GM20000 (cell line): ENCODE measurements at places on chromosomes 1 and 21.
A peak's percentile ranks its signal among the peaks of the same experiment; 100 is the strongest.

- no peak for DNase-seq
These were observed 23.7 kb downstream of the ABCG1 start for GRCh38 chr21:42242611-42243010.

GRCh38 chr1:58422436-58422835, 124.1 kb downstream of the OMA1 start:
- no peak for DNase-seq

DNA sequence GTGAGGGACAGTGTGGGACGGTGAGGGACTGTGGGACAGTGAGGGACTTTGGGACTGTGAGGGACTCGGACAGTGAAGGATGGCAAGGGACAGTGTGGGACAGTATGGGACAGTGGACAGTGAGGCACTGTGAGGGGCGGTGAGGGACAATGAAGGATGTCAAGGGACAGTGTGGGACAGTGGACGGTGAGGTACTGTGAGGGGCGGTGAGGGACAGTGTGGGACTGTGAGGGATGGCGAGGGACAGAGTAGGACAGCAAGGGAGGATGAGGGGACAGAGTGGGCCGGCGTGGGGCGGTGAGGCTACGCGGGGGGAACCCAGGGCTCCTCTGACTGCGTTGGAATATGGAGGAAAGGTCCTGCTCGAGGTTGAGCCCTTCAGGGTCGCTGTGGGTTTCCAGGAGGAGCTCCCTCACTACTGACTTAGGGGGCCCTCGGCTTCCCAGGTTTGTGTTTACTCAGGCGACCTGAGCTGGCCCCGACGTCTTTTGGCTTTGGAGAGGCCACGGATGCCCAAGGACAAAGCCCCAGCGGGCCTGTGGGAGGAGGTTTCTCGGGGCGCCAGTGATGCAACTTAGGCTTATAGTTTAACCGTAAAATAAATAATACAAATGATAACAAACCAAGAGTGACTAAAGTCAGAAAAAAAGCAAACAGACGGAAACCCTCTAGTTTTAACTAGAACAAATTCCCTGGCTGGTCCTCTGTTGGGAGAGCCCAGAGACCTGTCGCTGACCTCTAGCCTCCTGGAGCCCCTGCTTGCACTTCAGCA, 1.1 kb upstream of the ERRFI1 start:
- DNase-seq, result no peak

DNA sequence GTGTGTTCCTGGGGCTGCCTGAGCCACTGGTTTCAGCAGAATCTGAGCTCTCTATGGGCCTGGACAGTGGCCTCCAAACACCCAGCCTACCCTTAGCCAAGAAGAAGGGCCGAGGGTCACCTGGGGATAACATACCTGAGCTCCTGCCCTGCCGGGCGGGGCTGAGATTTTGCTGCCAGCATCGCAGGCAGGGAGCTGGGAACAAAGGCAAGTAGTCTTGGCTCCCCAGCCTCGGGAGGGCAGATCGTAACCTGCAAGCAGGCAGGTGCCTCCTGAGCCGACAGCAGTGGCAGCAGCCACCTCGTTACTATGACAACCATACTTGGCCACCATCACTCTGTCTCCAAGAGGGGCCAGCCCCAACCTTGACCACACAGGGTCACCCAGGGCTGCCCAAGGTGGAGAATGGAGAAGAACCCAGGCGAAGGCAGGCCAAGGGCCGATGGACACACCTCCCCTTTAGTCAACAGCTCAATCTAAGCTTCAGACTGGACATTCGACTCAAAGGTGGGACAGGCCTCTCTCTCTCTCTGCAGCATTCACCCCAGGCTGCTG, 54.6 kb downstream of the TOMM20 start:
- DNase-seq, result no peak

DNA sequence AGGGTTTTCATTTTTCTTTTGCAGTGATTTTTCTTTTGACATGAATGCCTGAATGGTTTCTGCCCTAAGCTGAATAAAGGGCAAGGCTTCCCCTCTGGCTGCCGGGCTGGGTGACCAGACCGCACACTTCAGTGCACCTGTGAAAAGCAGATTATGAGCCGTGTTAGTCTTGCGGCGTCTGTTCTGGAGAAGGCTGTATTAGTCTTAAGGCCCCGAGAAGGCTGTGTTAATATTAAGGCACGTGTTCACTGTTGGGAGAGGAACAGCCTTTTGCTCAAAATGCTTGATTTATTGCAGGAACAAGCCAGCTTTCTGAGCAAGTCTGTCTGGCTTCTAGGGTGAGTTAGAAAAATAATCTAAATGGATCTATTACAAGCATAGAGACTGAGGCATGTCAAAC, 54.7 kb upstream of the DNAH14 start:
- DNase-seq, result no peak

- no peak for DNase-seq
These were observed 98.9 kb downstream of the TMEM53 start for GRCh38 chr1:44575396-44575795.

DNA sequence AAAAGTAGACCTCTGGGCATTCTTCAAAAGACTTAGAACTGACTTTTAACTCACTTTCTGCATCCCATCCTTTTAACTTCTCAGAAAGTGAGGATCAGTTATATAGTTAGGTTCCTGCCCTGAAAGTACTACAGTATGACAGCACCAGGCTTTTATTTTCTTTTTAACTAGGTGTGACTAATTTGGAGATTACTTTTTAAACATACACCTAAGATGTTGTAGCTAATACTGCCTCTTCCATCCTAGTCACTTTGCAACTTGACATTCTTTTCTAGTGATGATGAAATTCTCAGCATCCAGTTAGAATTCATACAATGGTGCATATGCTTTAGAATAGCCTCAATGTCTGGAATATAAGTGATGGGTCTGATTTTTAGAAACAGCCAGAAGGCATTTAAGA, 24.6 kb downstream of the RUNX1 start:
- no peak for DNase-seq

DNA sequence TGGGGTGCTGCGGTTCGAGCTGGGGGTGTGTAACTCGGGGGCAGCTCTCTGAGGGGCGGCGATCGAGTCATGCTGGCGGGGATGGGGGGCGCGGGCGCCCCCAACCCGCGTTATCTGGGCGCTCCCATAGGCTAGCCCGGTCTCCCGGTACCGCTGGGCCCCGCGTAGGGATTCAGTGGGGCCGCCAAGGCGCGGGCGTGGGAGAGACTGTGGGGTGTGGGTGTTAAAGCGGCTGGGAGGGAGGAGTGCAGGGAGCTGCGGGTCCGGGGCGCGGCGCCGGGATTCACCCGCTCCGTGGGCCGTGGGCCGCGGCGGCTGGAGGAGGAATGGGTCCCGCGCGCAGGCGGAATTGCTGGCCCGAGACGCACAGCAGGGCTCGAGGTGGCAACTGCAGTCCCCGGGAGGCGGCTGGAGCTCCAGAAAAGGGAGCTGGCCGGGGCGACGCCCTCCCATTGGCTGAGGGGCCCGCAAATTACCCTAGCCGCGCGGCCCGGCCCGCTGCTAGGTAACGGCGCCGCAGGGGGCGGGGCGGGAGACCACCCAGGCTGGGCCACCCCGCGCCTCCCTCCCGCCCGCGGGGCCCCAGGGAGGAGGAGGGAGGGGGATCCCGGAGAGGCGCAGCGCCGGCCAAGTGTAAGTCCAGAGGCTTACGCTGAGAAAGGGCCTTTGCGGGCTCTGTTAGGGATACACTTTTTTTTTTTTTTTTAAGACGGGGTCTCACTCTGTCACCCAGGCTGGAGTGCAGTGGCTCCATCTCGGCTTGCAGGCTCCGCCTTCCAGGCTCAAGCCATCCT, at the start of gene PTCH2:
Gene PTCH2 (minus strand): TSS at position 392 of the 794 bp plus-strand sequence. CDS start 321 bp downstream, at position 71.
- DNase-seq, result peak; percentile 80

DNA sequence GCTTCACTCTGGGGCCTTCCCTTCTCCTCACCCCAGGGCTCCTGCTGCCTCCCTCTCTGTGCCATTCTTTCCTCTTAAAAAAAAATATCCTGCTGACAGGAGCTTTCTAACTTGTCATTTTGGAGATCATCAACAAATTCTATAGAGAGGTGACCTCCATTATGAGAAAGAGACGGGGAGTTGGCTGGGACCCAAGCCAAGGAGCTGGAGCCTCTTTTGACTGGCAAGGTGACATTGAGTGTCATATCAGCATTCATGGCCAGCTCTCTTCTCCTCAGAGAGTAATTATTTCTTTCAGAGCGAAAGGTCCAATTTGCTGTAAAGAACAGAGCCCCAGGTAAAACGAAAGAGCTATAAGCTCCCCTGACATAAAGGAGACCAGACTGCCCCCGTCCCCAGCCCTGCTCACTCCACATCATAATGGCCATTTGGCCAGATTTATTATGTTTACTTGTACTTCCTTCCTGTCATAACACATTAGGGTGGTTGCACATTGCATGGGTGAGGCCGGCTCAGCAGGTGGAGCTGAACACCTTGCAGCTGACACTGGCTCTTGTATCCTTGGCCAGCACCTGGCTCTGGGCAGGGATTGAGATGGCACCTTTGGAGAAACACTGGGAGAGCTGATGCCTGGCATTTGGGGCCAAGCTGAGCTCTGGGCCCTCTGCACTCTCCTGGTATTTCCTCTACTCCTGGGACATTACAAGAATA, 404.0 kb upstream of the VAMP3 start:
- no peak for DNase-seq

GRCh38 chr1:242534753-242535152, 10.3 kb upstream of the PLD5 start:
- DNase-seq, result no peak

DNA sequence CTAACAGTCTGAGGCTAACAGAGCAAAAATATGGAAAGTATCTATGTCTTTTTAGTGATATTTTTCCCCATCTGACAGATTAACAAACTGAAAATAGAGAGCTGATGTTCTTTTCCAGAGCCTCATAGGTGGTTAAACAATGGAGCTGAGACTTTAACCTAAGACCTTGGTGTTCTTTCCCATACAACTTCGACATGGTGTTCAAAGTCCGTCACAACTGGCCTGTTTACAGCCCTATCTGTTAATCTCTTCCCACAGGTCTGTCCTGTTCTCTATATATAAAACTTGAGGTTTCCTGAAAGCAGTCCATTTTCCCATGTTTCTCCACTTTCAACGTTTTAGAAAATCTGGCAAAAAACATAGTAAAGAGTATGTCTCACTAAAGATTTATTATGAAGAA, 395.7 kb downstream of the BRINP2 start:
- DNase-seq, result no peak

DNA sequence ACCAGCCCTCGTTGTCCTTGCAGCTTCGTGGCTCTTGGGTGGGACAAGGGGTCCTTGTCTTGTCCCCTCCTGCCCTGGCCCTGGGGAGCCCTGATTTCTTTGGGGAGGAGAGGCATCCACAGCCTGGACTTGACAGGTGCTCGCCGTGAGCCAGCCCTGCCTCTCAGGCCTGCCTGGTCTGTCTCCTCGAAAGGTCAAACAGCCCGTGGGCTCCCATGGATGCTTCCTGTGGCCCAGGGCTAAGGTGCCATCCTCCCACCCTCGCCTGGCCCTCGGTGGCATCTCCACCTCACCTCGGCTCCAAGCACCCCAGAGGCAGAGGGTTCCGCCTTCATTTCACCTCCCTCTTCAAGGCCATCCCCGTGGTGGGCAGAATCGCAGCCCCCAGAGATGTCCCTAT, 9.0 kb downstream of the LRRC3 start:
- no peak for DNase-seq

- no peak for DNase-seq
These were observed 45.7 kb upstream of the FOXD3 start for GRCh38 chr1:63276624-63277023.

GRCh38 chr1:218775501-218776021, 398.1 kb upstream of the LYPLAL1 start:
- no peak for DNase-seq

DNA sequence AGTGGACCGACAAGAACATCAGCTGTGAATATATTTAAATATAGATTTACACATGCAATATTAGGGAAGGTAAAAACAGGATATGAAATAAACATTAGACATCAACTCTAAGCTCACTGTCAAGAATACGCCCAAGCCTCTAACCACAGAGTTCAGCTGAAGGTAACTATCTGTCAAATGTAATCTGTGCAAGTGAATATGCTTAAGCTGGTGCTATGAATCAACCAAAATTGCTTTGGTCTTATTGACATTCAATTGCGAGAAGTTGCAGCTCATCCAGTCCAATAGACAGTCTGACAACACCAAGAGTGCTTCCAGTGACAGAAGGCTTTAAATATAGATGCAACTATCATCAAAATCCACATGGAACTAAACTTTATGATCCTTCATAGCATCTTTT, 32.3 kb downstream of the USH2A start:
- DNase-seq, result no peak

DNA sequence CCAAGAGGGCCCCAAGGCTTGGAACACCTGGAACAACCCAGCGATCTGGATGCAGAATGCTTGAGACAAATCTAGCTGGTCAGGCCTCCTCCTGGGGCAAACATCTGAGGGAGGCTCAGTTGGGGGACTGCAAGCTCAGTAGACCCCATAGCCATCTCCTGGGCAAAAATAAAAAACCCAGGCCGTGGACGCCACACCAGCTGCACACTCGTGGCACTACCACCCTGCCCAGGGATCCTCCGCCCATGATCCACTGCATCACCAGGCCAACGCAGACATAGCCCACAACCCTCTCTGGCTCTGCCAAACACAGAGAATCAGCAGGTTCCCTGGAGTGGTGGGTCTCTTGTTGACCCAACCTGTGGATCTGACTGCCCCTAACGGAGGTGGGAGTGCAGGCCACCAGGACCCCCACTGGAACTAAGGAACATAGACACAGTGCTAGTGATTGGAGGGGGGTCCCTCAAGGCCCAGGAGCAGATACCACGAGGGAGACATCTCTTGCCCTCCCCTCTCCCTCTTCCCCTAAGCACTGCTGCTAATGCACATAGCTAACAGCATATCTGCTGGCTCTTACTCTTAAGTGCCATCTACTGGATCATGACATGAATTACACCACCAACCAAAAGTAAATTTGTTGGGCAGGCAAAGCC, 147.2 kb downstream of the CHD1L start:
- peak; percentile 58 for DNase-seq

DNA sequence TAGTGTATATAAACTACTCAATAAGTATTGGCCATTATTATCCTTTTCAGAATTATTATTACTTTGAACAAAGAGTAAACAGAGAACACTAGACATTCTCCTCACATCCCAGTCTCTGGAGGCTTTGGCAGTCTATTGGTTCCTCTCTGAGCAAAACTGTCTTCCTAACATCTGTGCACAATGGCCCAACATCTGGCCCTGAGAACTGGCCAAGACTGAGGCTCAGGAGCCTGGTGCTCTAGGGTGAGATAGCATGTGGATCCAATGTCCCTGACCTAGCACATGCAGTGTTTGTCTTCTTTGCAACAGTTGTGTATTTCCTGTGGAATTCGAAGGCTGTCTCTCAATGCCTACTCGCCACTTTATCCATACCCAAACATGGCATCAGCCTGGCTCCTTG, 313.2 kb upstream of the KAZN start:
- no peak for DNase-seq

DNA sequence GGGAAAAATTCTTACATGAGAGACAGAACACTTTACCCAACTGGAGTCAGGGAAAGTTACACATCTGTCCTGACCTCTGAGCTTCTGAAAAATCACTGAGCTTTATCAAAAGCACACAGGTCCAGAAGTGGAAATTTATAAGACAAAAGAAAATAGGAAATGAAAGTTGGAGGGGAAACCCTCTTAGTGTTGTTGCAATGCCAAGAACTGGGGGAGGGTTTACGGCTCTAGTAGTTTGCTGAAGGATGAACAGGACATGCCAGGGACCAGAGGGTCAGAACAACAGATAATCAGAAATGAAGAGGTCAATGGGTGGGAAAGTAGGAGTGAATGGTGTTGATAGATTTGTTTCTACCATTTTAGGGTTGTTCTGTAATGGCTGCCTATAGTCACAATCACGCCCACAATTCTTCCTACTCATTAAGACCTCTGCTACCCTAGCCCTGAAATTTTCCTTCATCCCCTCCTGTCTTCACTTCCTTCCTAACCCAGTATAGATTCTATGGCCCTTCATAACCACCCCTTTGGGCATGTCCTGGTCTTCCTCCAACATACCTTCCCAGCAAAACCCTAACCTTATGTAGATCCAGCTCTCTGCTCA, 30.3 kb upstream of the FMOD start:
- peak; percentile 53 for DNase-seq

- no peak for DNase-seq
These were observed 7.2 kb upstream of the CRABP2 start for GRCh38 chr1:156712626-156713025.
